ENCODE measurements at places on chromosomes 4 and X.

- no peak for DNase-seq
These were observed 142.0 kb downstream of the SOX3 start for GRCh38 chrX:140362861-140363260.

DNA sequence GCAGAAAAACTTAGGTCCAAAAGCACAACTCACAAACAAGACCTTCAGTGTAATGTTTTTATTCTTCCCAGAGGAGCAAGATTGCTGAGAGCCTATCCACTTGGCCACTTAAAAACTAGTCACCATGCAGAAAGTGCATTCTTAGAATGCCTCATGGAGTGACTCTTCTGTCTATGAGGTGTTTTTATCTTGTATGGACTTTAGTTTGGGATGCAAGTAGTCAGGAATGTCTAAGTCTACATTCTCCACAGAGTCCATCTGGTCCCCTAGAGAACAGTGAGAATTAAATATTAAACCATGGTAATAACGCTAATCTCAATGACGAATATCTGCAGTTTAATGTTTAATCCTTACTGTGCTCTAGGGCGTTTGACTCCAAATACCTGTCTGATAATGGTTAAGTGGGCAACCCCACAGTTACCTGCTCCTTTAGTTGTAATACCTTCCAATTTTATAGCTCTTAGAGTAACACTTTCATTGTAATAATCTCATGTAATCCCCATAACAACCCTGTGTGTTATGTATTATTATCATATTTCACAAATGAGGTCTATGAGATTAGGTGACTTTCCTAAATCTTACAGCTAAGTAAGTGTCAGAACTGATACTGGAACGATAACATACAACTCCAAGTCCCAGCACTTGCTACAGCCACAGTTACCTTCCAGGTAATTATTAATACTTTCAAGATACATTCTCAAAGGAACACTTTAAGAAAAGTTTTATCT, 235.6 kb upstream of the JADE1 start:
- DNase-seq, result no peak

GRCh38 chr4:105014234-105014633, 132.4 kb upstream of the TET2 start:
- DNase-seq, result no peak

- DNase-seq, result no peak
These were observed 186.1 kb upstream of the LNX1 start for GRCh38 chr4:53777244-53777984.

- DNase-seq, result no peak
These were observed 124.9 kb upstream of the ZCCHC13 start for GRCh38 chrX:74179071-74179470.

Data from central memory CD4-positive, alpha-beta T cell (primary cell).